Right renal cortex interstitium (tissue), 3 donors: ENCODE measurements at places on chromosomes 3 and 15. TPM values are rescaled to one million over a fixed set of nuclear protein-coding genes. Genes with fewer than 3 reads are reported as not detected.

The CPA3 gene
- polyA plus RNA-seq, result 0.58 TPM

The CCR1 gene
- polyA plus RNA-seq, result 1.7 TPM

- no peak for DNase-seq
Observed at GRCh38 chr3:83498361-83499016, 1460.3 kb upstream of the CADM2 start.

DNA sequence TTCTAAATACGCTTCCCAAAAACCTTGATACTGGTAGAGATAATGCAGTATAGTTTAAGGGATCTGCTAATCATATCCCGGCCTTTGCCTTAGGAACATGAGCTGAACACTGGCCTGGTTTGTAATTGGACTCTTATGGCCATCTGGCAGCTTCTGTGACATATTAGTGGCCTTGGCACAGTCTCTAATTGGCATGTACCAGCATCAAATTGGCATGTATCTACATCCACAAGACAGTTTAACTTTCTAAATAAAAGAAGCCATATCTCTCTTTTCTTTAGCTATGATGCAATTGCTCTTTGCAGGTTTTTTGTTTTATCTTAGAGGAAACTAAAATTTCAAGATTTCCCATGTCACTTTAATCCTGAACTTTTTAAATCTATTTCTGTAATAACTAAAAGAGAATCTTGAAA lies 44.6 kb upstream of the FILIP1L start:
- DNase-seq, result no peak

DNA sequence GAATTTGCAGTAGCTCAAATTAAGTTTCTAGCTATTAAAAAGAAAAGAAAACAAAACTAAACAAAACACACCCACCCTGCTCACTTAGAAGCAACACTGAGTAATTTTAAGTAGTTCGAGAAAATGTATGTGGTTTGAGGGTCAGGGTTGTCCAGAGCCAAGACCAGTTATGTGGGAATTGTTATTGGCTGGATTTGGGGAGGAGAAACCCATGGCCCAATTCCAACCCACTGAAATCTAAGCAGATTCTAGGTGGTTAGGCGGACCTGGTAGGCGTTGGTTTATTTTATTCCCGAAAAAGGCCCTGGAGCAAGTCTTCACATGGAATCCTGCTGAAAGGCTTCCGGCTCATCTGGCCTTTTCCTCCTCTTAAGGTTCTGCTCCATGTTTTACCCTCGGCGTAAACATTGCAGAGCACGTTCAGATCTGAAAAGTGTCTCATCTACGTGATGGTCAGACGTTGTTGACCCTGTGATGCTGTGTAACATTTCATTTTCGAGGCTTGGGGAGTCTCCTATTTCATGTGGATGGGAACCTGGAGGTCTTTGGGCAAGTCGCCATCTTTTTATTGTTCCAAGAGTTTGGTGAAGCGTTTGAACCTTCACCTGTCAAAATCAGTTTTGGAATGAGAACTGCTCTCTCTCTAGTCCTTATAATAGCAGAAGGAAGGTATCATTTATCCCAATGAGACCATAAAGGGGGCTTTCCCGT lies 64.0 kb downstream of the FLNB start:
- no peak for DNase-seq

The DTX3L gene
- polyA plus RNA-seq, result 14.3 TPM

The KCNAB1 gene
- 3.0 TPM for polyA plus RNA-seq

DNA sequence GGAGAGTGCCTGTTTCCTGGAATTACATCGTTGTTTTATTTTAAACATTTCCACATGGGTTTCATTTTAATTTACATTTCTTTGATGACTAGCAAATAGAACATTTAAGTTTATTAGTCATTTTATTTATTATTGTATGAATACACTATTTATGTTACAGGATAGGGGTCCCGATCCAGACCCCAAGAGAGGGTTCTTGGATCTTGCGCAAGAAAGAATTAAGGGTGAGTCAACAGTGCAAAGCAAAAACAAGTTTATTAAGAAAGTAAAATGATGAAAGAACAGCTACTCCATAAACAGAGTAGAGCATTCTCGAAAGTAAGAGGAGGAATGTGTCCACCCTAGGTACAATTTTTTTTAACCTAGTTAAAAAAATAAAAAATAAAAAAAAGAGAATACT lies 539.5 kb downstream of the NAALADL2 start:
- no peak for DNase-seq
